ENCODE measurements at places on chromosomes 7 and 10.

- no peak for DNase-seq
These were observed 98.5 kb downstream of the SLIT1 start for GRCh38 chr10:97087296-97087695.

- no peak for DNase-seq
These were observed 7.3 kb downstream of the ZMIZ2 start for GRCh38 chr7:44755698-44756627.

GRCh38 chr10:110803830-110804338 lies 67.8 kb upstream of the PDCD4 start:
- no peak for DNase-seq

- DNase-seq: no peak
These were observed 114.2 kb downstream of the ZMIZ1 start for GRCh38 chr10:79182781-79183467.

DNA sequence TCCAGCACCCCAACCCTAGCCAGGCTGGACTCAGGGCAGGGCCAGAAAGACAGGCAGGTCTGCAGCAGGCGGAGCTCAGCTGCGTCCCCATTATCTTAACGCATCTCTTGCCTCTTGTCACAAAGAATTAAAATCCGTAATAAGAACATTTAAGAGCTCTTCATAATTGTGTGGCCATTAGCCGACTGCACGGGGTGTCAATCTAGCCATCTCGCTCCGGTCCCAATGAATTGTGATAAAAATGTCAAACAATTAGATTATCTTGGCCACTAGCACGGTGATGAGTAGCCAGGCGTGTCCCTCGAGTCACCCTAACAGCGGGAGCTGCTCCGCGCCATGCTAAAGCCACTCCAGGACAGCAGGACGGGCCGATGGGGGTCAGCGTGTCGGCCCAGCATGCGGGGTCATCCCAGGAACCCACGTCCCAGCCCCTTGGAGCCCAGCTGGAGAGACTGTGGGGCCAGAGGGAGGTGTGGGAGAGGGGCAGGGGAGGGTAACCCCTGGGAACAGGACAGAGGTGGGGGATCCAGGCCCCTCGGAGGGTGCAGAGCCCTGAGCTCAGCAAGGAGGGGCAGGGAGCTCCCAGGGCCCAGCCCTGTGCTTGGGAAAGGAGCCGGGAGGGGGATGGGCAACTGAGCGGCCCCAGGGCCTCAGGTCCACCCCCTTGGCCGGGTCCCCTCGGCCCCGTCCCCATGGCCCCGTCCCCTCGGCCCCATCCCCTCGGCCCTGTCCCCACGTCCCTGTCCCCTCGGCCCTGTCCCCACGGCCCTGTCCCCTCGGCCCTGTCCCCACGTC lies 17.7 kb upstream of the NKX6-2 start:
- no peak for DNase-seq

DNA sequence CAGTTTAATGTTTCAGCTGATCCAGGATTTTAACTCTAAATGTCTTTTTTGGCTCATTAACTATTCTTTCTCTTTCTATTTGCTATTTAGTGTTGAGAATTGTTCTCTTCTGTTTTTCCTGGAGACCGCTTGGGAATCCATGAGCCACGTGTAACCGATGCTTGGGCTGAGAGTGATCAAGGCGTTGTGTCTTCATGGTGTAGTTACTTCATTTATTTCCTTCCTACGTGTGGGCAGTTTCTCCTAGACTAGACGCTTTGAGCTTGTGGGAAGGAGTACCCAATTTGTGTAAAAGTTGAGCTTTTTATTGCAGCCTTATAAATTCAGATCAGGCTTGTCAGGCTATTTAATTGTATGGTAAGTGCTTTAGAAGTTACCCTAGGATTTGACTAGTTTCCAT lies 2.9 kb downstream of the EIF3B start:
- DNase-seq: no peak

DNA sequence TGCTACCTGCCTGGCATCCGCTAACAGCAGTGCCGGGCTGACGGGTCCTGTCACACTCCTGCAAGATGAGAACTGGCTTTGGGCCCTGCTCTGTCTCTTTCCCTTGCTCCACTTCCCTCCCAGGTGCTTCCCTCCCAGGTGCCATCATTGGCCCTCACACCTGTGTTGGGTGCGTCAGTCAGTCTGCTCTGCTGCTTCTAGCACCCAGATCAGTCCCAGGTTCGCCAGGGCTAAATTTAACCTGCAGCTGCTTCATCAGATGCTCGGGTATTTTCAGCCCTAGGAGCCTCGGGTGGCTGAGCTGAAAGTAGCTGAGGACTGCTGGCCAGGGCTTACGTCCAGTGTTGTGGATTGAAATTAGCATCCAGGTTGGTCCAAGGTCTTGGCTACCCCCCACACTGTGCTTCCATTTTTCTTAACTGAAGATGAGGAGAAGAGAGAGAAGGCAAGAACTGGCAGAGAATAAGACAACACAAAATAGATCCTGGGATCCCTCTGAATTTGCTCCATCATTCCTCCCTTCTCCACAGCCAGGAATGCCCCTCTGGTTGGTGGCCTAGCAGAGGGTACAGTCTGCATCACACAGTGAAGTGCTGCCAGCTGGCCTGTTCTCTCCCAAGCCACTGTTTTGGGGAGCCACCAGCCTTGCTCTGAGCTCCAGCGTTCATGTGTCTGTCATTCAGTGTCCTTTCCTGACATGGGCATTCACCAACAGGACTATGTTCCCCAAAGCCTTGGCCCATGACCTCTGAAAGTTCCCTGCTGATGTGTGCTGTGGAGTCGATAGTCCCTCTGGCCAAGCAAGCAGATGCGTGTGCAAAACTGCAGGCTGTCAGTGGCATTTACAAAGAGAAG lies 65.9 kb upstream of the SYPL1 start:
- no peak for DNase-seq

GRCh38 chr7:112881-113280 lies 79.5 kb upstream of the FAM20C start:
- no peak for DNase-seq
